ENCODE measurements at places on chromosomes 1 and 21. TPM values are rescaled to one million over a fixed set of nuclear protein-coding genes. Genes with fewer than 3 reads are reported as not detected.

The ELAPOR1 gene
- total RNA-seq, result 155 TPM

The AK5 gene
- 0.15 TPM for total RNA-seq

The GPR3 gene
- total RNA-seq, result not detected

The BTBD19 gene
- 2.7 TPM for total RNA-seq

The ASB17 gene
- not detected for total RNA-seq

The ZNF697 gene
- 3.4 TPM for total RNA-seq

- H3K27me3 ChIP-seq, result no peaks in the 10 kb centered on the region
- H3K4me1 ChIP-seq, result no peaks in the 10 kb centered on the region
- no peak for DNase-seq
- no peak overlapping the region for H3K27ac ChIP-seq
- H3K36me3 ChIP-seq, result no peaks in the 10 kb centered on the region
- no peak overlapping the region for H3K4me3 ChIP-seq
Observed at GRCh38 chr1:232339073-232339472, 290.9 kb downstream of the SIPA1L2 start.

GRCh38 chr1:85343612-85344255 is 67.3 kb upstream of the BCL10 start:
- no peak for DNase-seq
- H3K4me1 ChIP-seq, result peaks cover 17% of the 10 kb centered on the region
- no peaks in the 10 kb centered on the region for H3K27me3 ChIP-seq
- H3K4me3 ChIP-seq, result no peak overlapping the region
- H3K27ac ChIP-seq, result peak overlapping the region; percentile 43
- no peaks in the 10 kb centered on the region for H3K36me3 ChIP-seq

GRCh38 chr1:107252271-107252670 is 111.4 kb downstream of the NTNG1 start:
- no peaks in the 10 kb centered on the region for H3K27me3 ChIP-seq
- H3K4me1 ChIP-seq, result no peaks in the 10 kb centered on the region
- DNase-seq, result no peak
- no peak overlapping the region for H3K27ac ChIP-seq
- H3K4me3 ChIP-seq, result no peak overlapping the region
- no peaks in the 10 kb centered on the region for H3K36me3 ChIP-seq

GRCh38 chr1:81950591-81951244 is 150.0 kb downstream of the ADGRL2 start:
- DNase-seq, result no peak
- H3K36me3 ChIP-seq, result no peaks in the 10 kb centered on the region
- H3K4me1 ChIP-seq, result no peaks in the 10 kb centered on the region
- H3K27ac ChIP-seq, result no peak overlapping the region
- no peaks in the 10 kb centered on the region for H3K27me3 ChIP-seq
- no peak overlapping the region for H3K4me3 ChIP-seq

DNA sequence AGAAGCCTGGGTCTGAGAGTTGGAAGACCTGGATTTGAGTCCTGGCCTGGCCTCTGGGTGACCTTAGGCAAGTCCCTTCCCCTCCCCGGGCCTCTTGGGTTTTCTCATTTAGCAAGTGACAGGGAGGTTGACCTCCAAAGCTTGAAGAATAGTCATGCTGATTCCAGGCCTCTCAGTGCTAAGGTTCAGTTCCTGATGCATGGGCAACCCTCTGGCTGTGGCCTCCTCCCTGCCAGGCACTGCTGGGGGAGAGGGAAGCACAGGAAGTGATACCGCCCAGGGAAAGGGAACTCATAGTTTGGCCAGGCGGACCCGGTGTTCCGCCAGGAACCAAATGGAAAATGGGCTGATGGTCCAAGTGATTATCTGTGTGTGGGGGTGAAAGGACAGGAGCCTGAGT is 23.6 kb upstream of the WASF2 start:
- DNase-seq, result no peak
- no peaks in the 10 kb centered on the region for H3K27me3 ChIP-seq
- H3K27ac ChIP-seq, result no peak overlapping the region
- no peaks in the 10 kb centered on the region for H3K36me3 ChIP-seq
- H3K4me1 ChIP-seq, result no peaks in the 10 kb centered on the region

- H3K27me3 ChIP-seq, result no peaks in the 10 kb centered on the region
- H3K27ac ChIP-seq, result no peak overlapping the region
- no peak for DNase-seq
- H3K36me3 ChIP-seq, result no peaks in the 10 kb centered on the region
Observed at GRCh38 chr21:35120631-35121180, 71.6 kb upstream of the RUNX1 start.

DNA sequence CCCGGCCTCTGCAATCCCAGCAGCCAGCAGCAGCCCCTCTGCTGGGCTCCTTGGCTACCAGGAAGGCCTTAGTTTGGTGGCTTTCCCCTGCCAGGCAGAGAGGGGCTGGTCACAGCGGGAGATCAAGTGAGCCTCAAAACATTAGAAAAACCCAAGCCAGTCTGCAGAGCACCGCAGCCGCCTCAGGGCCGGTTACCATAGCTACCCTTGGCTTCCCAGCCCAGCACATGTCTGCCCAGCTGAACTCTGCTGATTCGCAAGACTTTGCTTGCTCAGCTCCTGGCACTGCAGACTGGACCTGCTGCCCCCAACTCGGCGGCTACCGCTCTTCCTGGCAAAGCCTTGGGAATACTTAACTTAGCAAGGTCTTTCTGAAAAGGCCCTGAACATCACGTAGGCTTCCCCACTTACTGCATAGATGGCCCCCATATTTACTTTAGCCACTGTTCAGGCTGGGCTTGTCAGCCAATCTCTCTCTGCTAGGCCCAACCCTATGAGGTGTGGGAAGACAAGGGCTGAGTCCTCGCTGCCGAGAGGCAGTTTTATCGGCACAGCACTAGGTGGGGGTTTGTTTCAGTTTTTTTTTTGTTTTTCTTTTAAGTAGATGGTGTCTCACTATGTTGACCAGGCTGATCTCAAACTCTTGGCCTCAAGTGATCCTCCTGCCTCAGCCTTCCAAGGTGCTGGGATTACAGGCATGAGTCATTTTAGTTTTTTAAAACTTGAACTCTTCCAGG is 28.6 kb upstream of the PLEKHG5 start:
- no peak for DNase-seq
- no peaks in the 10 kb centered on the region for H3K4me1 ChIP-seq
- no peak overlapping the region for H3K27ac ChIP-seq
- H3K4me3 ChIP-seq, result no peak overlapping the region
- no peaks in the 10 kb centered on the region for H3K36me3 ChIP-seq

DNA sequence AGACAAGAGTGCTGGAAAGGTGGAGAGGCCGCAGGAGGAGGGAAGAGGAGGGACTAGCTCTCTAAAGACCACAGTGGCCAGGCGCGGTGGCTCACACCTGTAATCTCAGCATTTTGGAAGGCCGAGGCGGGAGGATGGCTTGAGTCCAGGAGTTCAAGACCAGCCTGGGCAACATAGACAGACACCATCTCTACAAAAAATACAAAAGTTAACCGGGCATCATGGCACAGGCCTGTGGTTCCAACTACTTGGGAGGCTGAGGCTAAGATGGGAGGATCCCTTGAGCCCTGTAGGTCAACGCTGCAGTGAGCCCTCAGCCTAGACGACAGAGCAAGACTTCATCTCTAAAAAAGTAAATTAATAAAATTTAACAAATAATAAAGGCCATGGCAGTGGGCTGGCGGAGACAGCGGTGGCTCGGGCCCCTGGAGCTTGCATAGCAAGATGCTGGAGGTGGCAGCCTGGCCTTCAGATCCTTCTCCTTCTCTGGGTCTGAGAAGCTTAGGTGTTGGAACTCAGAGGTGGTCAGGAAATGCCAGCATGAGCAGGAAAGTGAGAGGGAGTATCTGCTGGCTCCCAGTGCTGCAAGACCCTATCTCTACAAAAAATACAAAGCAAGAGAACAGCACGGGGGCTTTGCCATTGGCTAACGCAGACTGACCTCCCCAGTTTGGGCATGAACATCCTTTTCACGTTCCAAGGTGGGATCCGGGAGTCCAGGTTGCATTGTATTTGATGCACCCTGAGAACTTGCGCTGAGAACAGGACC is 10.7 kb downstream of the WNT3A start:
- no peak for DNase-seq
- H3K36me3 ChIP-seq, result no peaks in the 10 kb centered on the region
- no peaks in the 10 kb centered on the region for H3K27me3 ChIP-seq
- H3K4me3 ChIP-seq, result no peak overlapping the region
- H3K27ac ChIP-seq, result no peak overlapping the region

DNA sequence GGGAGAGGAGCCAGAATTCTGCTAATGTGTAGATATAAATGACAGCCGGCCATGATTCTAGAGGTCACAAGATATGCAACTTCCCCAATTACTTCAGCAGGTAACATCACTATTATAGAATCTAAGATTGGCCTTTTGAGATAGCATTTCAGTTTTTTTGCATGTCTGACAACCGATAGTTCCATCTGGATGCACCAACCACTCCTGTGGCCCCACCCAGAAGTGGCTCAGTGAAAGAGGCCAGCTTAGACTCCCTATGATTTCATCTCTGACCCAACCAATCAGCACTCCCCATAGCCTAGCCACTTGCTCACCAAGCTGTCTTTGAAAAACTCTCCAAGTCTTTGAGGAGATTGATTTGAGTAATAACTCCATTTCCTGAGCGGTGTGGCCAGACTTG is 30.3 kb upstream of the NUF2 start:
- H3K27me3 ChIP-seq, result no peaks in the 10 kb centered on the region
- no peaks in the 10 kb centered on the region for H3K36me3 ChIP-seq
- peaks cover 5% of the 10 kb centered on the region for H3K4me1 ChIP-seq
- H3K27ac ChIP-seq, result no peak overlapping the region
- no peak for DNase-seq
- no peak overlapping the region for H3K4me3 ChIP-seq

GRCh38 chr1:101122452-101123166 is 97.0 kb upstream of the DPH5 start:
- no peaks in the 10 kb centered on the region for H3K36me3 ChIP-seq
- no peak overlapping the region for H3K27ac ChIP-seq
- no peaks in the 10 kb centered on the region for H3K27me3 ChIP-seq
- DNase-seq, result no peak

DNA sequence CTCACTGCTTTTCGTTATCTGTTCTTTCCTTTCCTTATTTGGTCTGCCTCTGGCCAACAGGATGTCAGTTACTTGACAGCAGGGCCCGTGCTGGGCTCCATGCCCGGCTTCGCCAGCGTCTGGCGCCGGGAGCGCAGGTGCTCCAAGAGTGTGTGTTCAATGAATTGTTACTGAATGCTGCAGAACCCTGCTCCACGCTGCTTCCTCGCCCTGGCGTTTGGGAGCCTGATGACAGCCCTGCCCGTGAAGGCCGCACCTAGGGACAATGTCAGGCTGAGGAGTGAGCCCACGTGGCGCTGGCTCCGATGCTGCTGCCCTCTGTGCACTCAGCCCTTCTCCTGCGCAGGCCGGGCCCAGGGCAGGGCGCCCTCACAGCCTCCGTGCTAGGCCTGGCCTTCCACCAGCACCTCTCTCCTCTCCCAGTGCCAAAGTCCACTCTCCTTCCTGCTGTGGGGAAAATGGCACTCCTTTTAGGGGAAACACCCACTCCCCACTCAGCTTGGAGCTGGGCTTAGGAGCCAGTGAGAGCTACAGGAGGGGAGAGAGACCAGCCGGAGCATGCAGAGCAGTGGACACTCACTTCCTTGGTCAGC is 51.4 kb downstream of the ACBD3 start:
- peak overlapping the region; percentile 48 for H3K27ac ChIP-seq
- no peak overlapping the region for H3K4me3 ChIP-seq
- H3K27me3 ChIP-seq, result no peaks in the 10 kb centered on the region
- peaks cover 31% of the 10 kb centered on the region for H3K4me1 ChIP-seq
- peak; percentile 87 for DNase-seq

DNA sequence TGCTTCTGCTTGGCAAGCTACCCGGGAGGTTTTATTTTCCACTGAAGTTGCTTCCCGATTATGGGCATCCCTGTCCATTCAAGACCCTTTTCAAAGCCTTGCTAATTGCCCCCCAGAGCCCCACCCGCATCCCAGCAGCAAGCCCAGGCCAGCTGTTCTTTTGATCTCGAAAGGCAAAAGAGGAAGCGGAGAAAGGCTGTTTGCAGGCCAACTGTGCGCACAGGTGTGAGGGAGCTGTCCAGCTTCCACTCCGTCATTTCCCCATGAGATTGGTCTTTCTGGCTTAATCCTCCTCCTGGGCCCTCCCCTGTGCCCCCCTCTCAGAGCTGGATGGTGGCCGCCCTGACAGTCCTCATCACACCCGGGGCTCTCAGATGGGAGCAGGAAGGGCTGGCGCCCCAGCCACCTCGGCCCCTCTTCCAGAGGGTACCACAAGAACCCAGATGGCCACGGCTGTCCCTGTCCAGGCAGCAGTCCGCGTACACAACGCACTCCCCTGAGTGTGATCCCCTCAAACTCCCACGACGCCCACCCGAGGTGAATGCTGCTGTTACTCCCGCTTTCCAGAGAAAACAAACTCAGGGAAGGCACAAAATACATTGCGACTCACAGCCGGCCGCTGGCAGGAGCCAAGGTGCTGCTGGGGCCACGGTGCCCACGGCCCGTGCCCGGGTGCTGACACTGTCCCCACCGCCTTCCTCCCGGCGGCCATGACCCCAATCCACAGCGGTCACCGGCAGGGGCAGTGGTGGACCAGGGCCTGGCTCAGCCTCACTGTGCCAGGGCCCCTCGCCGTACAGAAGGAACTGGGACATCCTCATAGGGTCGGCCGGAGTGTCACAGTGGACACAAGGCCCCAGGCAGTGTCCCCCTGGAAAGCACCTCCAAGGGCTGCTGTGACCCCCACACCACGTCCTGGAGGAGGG is 121.9 kb downstream of the CRYAA start:
- no peak overlapping the region for H3K27ac ChIP-seq
- H3K4me3 ChIP-seq, result no peak overlapping the region
- H3K27me3 ChIP-seq, result no peaks in the 10 kb centered on the region
- no peaks in the 10 kb centered on the region for H3K36me3 ChIP-seq

- no peak overlapping the region for H3K4me3 ChIP-seq
- H3K4me1 ChIP-seq, result no peaks in the 10 kb centered on the region
- no peak for DNase-seq
Observed at GRCh38 chr1:23108918-23109533, 59.6 kb downstream of the LUZP1 start.

- peak; percentile 35 for DNase-seq
- H3K27me3 ChIP-seq, result no peaks in the 10 kb centered on the region
- H3K27ac ChIP-seq, result no peak overlapping the region
- peaks cover 4% of the 10 kb centered on the region for H3K36me3 ChIP-seq
Observed at GRCh38 chr1:64686828-64687724, 57.8 kb upstream of the RAVER2 start.

GRCh38 chr1:209171151-209171550 is 412.4 kb upstream of the CAMK1G start:
- H3K4me1 ChIP-seq, result peaks cover 10% of the 10 kb centered on the region
- no peaks in the 10 kb centered on the region for H3K36me3 ChIP-seq
- no peak for DNase-seq
- H3K4me3 ChIP-seq, result no peak overlapping the region

DNA sequence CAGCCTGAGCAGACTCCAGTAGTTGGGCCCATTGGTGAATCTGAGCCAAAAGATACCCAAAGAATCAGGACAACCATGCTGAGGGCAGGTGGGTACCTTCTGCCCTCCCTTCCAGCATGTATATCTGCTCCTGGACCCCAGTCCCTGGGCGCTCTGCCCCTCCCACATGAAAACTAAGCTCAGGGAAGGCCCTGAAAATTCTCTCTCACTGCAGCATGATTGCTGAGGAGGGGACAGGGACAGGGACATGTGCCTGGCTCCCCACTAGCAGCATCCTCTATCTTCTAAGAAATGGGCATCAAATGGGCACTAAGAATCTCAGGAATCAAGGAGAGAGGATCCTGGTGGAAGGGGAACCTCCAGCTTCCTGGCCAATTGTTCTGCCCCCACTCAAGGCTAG is 446.0 kb downstream of the MATN1 start:
- no peak overlapping the region for H3K27ac ChIP-seq
- H3K4me3 ChIP-seq, result no peak overlapping the region
- no peak for DNase-seq
- H3K4me1 ChIP-seq, result no peaks in the 10 kb centered on the region
- H3K27me3 ChIP-seq, result no peaks in the 10 kb centered on the region

- H3K27me3 ChIP-seq, result no peaks in the 10 kb centered on the region
- no peak overlapping the region for H3K4me3 ChIP-seq
- no peak for DNase-seq
Observed at GRCh38 chr1:42735056-42735455, 5.0 kb downstream of the CLDN19 start.
